ENCODE measurements at places on chromosomes 13 and 19. TPM values are rescaled to one million over a fixed set of nuclear protein-coding genes. Genes with fewer than 3 reads are reported as not detected.

PPP1R13L gene
- total RNA-seq: 44.9 TPM

OLFM4 gene
- 60.8 TPM for total RNA-seq

IL4I1 gene
- not detected for total RNA-seq

TNFSF9 gene
- not detected for total RNA-seq

RFPL4AL1 gene
- total RNA-seq: not detected

LATS2 gene
- total RNA-seq: 8.7 TPM

ZNF813 gene
- 3.5 TPM for total RNA-seq

PCP2 gene
- total RNA-seq: not detected

ARHGEF1 gene
- 288 TPM for total RNA-seq

IGFL1 gene
- not detected for total RNA-seq

ZSCAN22 gene
- 0.45 TPM for total RNA-seq

C13orf46 gene
- total RNA-seq: 0.58 TPM

CARM1 gene
- 5.2 TPM for total RNA-seq

GNG14 gene
- not detected for total RNA-seq

PLPPR3 gene
- not detected for total RNA-seq

TMEM238 gene
- 36.1 TPM for total RNA-seq

C19orf38 gene
- total RNA-seq: 1.8 TPM

GRCh38 chr19:1407528-1408299, at the start of gene DAZAP1:
Gene DAZAP1, plus strand, starts transcription at chr19:1407586. Its CDS starts 188 bp downstream, at chr19:1407774.
- peaks cover 5% of the 10 kb centered on the region for H3K27me3 ChIP-seq
- H3K4me3 ChIP-seq: peak within 1 kb of the TSS; percentile 99
- H3K36me3 ChIP-seq: peaks cover 14% of the 10 kb centered on the region
- H3K4me1 ChIP-seq: peaks cover 65% of the 10 kb centered on the region
- peak within 1 kb of the TSS; percentile 96 for H3K27ac ChIP-seq
- DNase-seq: no peak

- no peaks in the 10 kb centered on the region for H3K27me3 ChIP-seq
- no peak overlapping the region for H3K27ac ChIP-seq
- no peaks in the 10 kb centered on the region for H3K36me3 ChIP-seq
- H3K4me1 ChIP-seq: peaks cover 1% of the 10 kb centered on the region
- no peak overlapping the region for H3K4me3 ChIP-seq
These were observed 31.2 kb upstream of the DGKH start for GRCh38 chr13:42017264-42017663.

GRCh38 chr19:21856773-21857514, 21.0 kb upstream of the ZNF43 start:
- no peaks in the 10 kb centered on the region for H3K27me3 ChIP-seq
- H3K27ac ChIP-seq: no peak overlapping the region
- peaks cover 6% of the 10 kb centered on the region for H3K4me1 ChIP-seq
- H3K4me3 ChIP-seq: no peak overlapping the region

DNA sequence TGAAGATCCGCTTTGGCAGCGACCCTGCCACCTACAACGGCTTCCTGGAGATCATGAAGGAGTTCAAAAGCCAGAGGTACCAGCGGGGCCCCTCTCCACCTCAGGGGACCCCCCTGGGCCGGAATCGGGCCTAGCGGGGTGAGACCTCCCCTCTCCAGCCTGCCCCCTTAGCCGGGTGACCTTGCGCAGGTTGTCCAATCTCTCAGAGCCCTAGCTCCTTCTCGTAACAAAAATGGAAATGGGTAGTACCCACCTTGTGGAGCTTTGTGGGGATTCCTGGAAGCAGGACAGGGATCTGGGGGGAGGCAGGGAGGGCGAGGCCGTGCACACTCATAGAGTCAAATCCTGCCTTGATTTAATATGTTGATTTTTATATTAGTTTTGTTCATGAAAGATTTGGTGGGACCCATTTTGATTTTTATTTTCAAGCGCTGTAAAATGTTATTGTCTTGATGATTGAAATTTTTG, 658 bp downstream of the SIN3B start:
- no peaks in the 10 kb centered on the region for H3K27me3 ChIP-seq
- peaks cover 44% of the 10 kb centered on the region for H3K36me3 ChIP-seq
- peak overlapping the region; percentile 96 for H3K4me3 ChIP-seq
- peak overlapping the region; percentile 52 for H3K27ac ChIP-seq
- no peak for DNase-seq
- H3K4me1 ChIP-seq: peaks cover 16% of the 10 kb centered on the region

GRCh38 chr19:54207676-54207982, 7.0 kb downstream of the RPS9 start:
- H3K27me3 ChIP-seq: no peaks in the 10 kb centered on the region
- H3K4me3 ChIP-seq: no peak overlapping the region
- H3K4me1 ChIP-seq: peaks cover 87% of the 10 kb centered on the region
- peak overlapping the region; percentile 52 for H3K27ac ChIP-seq

- peak; percentile 79 for DNase-seq
- H3K36me3 ChIP-seq: no peaks in the 10 kb centered on the region
- H3K4me1 ChIP-seq: peaks cover 42% of the 10 kb centered on the region
- peak overlapping the region; percentile 79 for H3K27ac ChIP-seq
- H3K4me3 ChIP-seq: no peak overlapping the region
- H3K27me3 ChIP-seq: no peaks in the 10 kb centered on the region
These were observed 365.1 kb downstream of the DNAJC15 start for GRCh38 chr13:43388282-43389034.

DNA sequence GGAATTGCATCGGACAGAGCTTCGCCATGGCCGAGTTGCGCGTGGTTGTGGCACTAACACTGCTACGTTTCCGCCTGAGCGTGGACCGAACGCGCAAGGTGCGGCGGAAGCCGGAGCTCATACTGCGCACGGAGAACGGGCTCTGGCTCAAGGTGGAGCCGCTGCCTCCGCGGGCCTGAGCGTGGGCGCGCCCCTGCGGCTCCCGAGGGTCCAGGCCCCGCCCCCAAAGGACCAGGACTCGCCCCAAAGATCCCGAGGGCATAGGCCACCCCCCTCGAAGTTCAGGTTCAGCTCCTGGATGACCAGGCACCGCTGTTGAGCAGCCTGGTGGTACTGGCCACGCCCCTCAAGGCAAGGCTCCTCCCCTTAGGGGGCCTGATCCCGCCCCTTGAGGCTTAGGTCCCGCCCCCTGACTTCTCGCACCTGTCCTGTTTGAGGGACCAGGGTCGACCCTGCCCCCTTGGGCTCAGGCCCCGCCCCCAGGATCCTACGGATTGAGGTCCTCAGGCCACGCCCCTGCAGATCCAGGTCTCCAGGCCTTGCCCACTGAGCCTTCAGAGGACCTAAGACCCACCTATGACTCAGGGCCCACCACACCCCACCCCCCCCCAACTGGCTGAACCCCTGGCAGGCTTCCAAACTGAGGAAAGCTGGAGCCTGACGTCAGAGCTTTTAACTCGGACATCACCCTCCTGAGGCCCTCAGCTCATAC, 43.1 kb downstream of the CYP4F22 start:
- H3K4me1 ChIP-seq: peaks cover 26% of the 10 kb centered on the region
- H3K36me3 ChIP-seq: no peaks in the 10 kb centered on the region
- H3K27ac ChIP-seq: no peak overlapping the region
- DNase-seq: peak; percentile 40

GRCh38 chr13:79374578-79374977, 31.5 kb downstream of the RBM26 start:
- no peak overlapping the region for H3K27ac ChIP-seq
- H3K27me3 ChIP-seq: no peaks in the 10 kb centered on the region
- no peaks in the 10 kb centered on the region for H3K4me1 ChIP-seq
- DNase-seq: no peak
- peaks cover 76% of the 10 kb centered on the region for H3K36me3 ChIP-seq
- no peak overlapping the region for H3K4me3 ChIP-seq

GRCh38 chr19:17486545-17487240, 16.4 kb downstream of the SLC27A1 start:
- peaks cover 9% of the 10 kb centered on the region for H3K4me1 ChIP-seq
- H3K27ac ChIP-seq: no peak overlapping the region
- H3K4me3 ChIP-seq: no peak overlapping the region
- no peaks in the 10 kb centered on the region for H3K36me3 ChIP-seq
- DNase-seq: no peak

DNA sequence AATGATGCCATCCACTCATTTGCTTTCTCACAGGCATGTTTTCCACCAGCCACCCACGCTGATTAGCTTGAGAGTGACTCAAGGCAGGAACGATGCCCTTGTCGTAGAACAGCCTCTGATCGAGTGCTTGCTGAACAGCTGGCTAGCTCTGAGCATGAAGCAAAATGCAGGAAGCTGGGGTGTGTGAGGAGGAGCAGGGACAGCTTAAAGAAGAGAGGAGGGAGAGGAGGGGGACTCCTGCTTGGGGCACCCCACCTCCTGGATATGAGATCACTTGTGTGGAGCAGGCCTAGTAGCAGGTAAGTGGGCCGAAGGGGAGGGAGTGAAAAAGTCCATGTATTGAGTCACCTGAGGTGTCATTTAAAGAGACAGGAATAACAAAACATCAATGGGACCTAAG, 48.8 kb downstream of the IRS2 start:
- no peak for DNase-seq
- H3K4me1 ChIP-seq: no peaks in the 10 kb centered on the region
- H3K27ac ChIP-seq: no peak overlapping the region
- H3K27me3 ChIP-seq: no peaks in the 10 kb centered on the region
- no peak overlapping the region for H3K4me3 ChIP-seq

GRCh38 chr19:16788479-16788878, 40.7 kb upstream of the SIN3B start:
- no peaks in the 10 kb centered on the region for H3K27me3 ChIP-seq
- no peaks in the 10 kb centered on the region for H3K36me3 ChIP-seq
- DNase-seq: no peak
- H3K27ac ChIP-seq: no peak overlapping the region
- H3K4me1 ChIP-seq: no peaks in the 10 kb centered on the region
- no peak overlapping the region for H3K4me3 ChIP-seq

- no peaks in the 10 kb centered on the region for H3K27me3 ChIP-seq
- H3K27ac ChIP-seq: no peak overlapping the region
- no peak overlapping the region for H3K4me3 ChIP-seq
- H3K36me3 ChIP-seq: no peaks in the 10 kb centered on the region
- peaks cover 23% of the 10 kb centered on the region for H3K4me1 ChIP-seq
These were observed 799.8 kb downstream of the DIAPH3 start for GRCh38 chr13:59363947-59364346.

GRCh38 chr19:2446381-2446780, 10.4 kb downstream of the LMNB2 start:
- no peaks in the 10 kb centered on the region for H3K4me1 ChIP-seq
- peak; percentile 69 for DNase-seq
- H3K27ac ChIP-seq: no peak overlapping the region
- H3K36me3 ChIP-seq: peaks cover 7% of the 10 kb centered on the region

GRCh38 chr13:109517517-109517916, 268.9 kb downstream of the IRS2 start:
- no peaks in the 10 kb centered on the region for H3K4me1 ChIP-seq
- DNase-seq: no peak
- H3K27me3 ChIP-seq: no peaks in the 10 kb centered on the region
- H3K36me3 ChIP-seq: no peaks in the 10 kb centered on the region
- no peak overlapping the region for H3K27ac ChIP-seq

DNA sequence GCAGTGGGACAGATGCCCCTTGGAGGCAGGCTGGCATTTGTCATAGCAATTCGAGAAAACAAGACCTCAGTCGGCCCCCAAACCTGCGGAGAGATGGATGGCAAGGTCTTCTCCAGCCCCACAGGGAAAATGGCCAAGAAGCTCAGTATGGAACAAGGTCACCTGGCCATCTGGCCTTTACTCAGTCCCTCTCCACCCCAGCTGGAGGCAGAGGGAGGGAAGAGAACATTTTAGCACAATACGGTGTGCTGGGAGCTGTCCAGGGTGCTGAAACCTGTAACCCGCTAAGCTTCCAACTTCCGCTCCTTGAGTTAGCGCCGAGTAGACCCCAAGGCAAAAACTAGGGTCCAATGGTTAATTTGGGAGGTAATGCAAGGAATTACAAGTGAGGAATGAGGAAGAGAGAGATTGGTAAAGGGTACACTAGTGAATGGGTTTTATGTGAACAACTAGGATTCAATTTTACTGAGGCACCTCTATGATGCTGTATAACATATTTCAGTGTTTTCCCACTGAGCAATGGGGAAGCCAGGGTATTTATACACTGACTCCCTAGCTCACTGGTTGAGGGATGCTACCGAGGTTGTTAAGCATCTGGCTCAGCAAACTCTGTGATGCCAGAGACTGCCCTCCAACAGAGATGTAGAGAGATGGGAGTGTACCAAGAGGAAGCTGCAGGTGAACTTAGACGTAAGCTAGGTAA, 64.3 kb downstream of the CACNA1A start:
- no peak for DNase-seq
- no peaks in the 10 kb centered on the region for H3K4me1 ChIP-seq
- H3K36me3 ChIP-seq: no peaks in the 10 kb centered on the region
- H3K4me3 ChIP-seq: no peak overlapping the region
- peaks cover under 1% of the 10 kb centered on the region for H3K27me3 ChIP-seq

GRCh38 chr13:75946536-75947284, 310.6 kb downstream of the LMO7 start:
- no peaks in the 10 kb centered on the region for H3K27me3 ChIP-seq
- DNase-seq: no peak
- H3K4me3 ChIP-seq: no peak overlapping the region
- H3K4me1 ChIP-seq: no peaks in the 10 kb centered on the region
- H3K36me3 ChIP-seq: no peaks in the 10 kb centered on the region

DNA sequence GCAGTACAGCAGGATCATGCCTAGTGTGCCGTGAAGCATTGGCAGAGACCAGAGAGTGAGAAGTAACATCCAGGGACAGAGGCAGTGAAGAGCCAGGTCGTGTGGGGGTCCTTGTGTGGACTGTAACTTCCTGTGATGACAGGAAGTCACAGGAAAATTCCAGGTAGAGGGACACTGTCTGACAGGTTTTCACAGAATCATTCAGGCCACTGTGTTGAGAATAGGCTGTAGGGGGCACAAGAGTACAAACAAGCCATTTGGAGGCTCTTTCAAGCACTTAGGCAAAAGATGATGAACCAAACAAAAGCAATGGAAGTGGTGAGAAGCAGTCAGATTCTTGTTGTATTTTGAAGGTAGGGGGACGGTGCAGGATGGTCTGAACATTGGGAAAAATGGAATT, 46.4 kb downstream of the N4BP2L1 start:
- DNase-seq: no peak
- no peaks in the 10 kb centered on the region for H3K36me3 ChIP-seq
- H3K4me3 ChIP-seq: no peak overlapping the region
- H3K4me1 ChIP-seq: no peaks in the 10 kb centered on the region

GRCh38 chr13:102901056-102901455, 55.2 kb downstream of the ERCC5 start:
- H3K36me3 ChIP-seq: no peaks in the 10 kb centered on the region
- H3K4me3 ChIP-seq: no peak overlapping the region
- no peaks in the 10 kb centered on the region for H3K27me3 ChIP-seq
- no peak for DNase-seq
- H3K4me1 ChIP-seq: no peaks in the 10 kb centered on the region

Measured in stomach (tissue), 19 donors.